A172 (cell line): ENCODE measurements at places on chromosomes 11 and 22.

DNA sequence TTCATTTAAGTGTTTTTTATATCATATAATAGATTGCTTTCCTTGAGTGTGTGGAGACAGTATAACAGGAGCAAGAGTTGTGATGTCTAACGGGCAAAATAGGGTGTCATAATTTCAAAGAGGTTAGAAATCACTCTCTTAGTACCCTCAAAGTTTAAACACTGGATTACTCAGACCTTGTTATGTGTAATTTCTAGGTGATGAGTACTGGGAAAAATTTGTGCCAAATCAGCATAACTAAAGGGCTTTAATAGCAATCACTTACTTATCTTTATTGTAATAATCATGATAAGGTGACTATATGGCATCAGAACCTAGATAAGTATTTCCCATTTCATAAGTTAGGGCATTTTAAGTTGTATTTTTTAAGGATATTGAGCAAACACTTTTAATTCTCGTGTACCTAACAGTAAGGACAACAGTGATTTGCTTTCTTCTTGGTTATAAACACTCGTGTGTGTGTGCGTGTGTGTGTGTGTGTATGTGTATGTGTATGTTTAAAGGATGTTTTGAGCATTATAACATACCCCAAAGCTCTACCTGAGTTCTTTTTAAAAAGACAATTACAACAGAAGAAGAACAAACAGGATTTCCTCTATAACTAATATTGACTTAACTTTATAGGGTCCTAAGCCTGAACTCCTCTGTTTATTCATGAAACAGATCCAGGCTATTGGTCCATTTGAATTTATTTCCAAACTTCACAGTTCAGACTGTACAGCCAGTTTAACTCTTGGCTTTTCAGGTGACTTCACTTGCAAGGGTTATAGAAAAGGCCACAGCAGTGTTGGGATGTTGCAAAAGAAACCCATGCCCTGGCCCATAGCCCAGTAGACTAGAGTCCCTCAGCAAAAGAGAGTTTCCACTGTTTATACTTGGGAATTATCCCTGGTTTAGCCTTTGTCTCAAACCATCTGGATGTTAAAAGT, 23.7 kb upstream of the PDE3B start:
- no peak for DNase-seq

GRCh38 chr22:48135592-48135991, 1373.1 kb downstream of the TBC1D22A start:
- DNase-seq: no peak

DNA sequence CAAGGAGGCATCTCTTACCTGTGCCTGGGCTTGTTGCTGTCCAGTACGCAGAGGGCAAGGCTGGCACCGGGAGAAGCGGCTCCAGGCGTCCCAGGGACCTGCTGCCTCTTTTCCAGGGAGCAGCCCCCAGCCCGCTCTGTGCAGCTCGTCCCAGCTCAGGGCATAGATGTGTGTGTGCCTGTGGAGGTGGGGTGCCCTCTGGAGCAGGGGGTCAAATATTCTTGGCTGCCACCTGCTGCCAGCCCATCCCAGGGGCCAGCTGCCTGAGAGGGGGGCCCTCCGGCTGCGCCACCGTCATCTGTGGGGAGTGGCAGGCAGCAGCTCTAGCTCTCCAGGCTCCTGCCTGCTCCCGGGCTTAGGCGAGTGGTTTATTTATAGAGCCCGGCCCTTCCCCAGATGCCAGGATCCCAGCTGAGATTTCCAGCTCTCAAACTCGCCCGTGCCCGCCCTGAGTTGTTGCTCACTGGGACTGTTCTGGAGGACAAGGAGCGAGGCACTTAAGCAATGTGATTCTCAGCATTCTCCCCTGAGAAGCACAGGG, 87.5 kb downstream of the RTL6 start:
- no peak for DNase-seq

- no peak for DNase-seq
Measured at GRCh38 chr22:24507716-24508115, 12.6 kb downstream of the UPB1 start.

- no peak for DNase-seq
Measured at GRCh38 chr11:17400048-17400775, 11.8 kb upstream of the KCNJ11 start.

DNA sequence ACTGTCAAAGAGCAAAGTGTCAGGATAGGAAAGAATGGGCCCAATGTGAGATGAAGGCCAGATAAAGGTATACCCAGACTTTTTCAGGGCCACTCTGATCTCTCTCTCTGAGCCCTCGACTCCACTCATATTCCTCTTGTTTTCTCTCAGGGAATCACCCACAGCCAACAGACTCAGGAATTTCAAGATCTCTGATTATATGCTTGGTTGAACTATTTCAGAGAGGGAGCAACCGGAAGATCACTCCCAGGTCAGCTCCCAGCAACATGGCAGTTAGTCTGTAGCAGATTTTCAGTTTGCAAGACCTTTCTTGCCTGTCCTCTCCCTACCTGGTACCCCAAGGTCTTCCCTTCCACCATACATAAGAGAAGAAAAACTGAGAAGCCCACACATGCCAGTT, 102.5 kb downstream of the C11orf58 start:
- no peak for DNase-seq

- peak; percentile 91 for DNase-seq
Measured at GRCh38 chr11:12556788-12557384, 117.3 kb upstream of the TEAD1 start.

DNA sequence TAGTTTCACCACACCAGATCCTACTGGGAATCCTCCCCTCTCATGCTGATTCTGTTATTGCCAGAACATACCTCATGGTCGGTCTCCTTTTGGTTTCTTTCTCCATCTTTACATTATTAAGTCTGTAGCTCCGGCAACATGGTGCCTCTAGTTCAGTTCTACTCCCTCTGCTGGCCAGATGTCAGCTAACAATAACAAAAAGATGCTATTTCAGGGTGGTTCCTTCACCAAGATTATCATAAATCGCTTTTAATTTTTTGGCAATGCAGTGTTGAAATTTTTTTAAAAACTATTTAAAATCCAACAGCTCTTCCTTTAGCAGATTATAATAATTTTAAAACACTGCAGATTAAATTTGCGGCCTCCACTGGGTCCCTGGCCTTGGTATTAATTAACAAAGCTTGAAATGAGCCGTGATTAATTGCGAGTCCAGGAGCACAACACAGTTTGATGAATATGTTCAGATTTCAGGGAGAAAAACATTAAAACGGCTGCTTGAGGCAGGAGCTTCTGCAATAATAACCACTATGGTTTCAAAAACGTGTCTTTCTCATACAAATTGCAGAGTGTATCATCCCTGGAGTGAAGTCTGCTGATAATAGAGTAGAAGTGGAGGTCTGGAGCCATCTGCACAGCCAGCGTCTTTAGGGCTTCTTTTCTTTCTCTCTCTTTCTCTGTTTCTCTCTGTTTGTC, 492.9 kb upstream of the KIRREL3 start:
- DNase-seq: no peak

DNA sequence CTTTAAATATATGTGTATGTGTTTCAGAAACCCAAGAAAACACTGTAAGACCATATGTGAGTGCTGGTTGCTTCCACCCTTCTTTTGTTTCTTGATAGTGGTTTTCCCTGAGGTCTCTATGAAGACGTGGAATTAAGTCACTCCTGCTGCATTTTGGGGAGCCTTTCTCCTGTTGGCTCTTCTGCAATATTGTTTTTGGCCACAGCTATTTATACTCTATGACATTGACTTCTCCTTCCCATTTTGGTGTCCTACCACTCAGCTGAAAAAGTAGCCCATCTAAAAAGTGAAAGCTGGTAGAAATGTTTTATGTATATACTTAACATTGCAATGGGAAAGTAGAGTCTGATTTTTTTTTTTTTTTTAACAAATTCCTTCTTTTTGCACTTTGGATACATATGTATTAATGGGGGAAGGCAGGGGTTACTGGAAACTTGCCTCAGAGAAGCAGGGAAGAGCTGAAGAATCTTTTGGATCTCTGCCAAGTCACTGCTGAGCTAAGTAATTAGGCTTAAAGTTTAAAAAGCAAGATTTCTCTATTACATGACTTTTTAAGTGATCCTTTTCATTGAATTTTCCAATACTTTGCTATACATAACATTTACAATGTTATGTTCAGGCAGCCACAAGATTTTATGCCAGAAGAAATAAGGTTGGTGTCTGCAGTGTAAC, 1.8 kb downstream of the TTC17 start:
- DNase-seq: no peak

- no peak for DNase-seq
Measured at GRCh38 chr11:94602430-94603372, 35.5 kb downstream of the PIWIL4 start.

DNA sequence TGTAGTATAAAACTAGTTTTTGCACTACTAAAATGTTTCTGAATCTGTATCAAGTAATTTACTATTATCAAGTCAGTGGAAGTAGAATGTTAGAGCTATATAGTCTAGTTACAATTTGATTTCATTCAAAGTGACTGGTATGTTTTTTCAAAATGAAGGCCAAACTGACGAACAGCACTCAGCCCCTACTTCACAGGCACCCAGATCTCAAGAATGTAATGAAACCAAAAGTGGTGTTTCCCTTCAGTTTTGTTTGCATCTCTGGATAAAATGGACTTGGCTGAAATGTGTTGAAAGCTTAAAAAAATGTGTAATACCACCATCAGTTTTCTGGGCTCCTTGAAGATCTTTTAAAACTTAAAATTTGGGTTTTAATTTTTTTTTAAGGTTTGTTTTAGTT, 46.4 kb downstream of the QSER1 start:
- no peak for DNase-seq

DNA sequence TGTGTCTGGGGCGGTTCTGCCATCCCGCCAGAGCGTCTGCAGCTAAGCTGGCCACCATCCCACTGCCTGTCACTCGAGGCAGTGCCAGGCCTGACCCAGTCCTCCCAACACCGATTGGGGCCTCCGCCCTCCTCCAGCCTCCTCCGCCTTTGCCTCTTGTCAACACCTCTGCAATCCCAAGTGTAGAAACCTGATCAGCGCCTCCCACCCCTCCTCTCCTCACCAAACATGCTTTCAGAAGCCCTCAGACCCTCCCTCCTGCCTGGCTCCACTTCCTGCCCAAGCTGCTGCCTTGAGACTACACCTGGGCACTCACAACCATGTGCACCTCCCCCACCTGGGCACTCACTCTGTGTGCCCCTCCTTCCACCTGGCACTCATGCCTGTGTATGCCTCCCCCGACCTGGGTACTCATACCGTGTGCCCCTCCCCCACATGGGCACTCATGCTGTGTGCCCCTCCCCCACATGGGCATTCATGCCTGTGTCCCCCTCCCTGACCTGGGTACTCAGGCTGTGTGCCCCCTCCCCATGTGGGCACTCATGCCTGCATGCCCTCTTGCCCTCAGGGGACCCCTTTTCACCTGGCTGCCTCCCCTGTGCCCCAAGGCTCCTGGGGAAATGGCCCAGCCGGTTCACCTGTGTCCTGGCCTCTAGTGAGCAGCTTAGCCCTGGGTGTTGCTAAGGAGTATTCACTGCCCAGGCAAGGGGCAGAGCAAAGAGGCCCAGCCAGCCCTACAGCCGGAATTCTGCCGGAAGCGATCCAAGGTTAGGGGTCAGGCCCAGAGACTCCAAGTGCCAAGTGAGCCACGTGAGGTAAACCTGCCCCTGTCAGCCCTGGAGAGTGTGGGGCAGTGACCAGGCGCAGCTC, 5.5 kb upstream of the IFITM10 start:
- DNase-seq: no peak

- no peak for DNase-seq
Measured at GRCh38 chr11:115871161-115871760, 367.0 kb upstream of the CADM1 start.

DNA sequence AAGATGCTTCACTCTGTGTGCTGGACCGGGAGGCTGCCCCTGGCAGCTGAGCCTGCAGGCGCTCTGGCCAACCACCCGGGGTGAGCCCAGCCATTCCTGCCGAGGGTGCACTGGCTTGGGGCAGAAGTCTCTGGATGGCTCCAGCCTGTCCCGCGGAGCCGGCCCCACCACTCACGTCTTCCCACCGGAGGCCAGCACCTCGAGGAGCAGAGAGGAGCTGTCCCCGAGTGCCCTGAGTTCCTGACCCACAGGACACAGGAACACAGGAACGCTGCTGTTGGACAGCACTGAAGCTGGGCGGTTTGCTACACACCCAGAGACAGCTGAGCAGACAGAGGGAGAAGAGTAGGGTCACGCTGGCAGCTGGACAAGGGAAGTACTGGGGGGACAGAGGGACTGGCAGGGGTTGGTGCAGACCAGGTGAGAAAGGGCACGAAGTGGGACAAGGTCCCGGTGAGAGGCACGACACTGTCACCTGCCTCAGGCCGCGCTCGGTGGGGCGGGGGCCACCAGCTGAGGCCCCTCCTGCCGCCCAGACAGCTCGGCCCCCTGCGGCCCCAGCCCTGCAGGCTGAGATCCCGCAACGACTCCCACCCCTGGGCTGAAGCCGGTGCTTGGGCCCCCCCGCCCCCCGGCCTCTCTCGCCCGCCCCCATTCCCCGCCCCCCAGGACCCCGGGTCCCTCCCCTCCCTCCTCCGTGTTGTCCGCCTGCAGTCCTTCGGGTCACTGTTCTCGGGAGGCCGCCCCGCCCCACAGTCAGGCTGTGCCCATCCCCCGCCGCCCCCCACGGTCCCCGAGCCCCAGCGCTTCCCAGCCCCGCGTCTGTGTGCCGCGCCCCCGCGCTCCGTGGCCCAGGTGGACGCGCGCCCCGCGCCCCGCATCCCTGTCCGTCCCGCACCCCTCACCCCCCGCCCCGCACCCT, 624 bp upstream of the B4GALNT4 start:
- DNase-seq: peak; percentile 36

- no peak for DNase-seq
Measured at GRCh38 chr11:115344846-115345245, 159.4 kb downstream of the CADM1 start.

DNA sequence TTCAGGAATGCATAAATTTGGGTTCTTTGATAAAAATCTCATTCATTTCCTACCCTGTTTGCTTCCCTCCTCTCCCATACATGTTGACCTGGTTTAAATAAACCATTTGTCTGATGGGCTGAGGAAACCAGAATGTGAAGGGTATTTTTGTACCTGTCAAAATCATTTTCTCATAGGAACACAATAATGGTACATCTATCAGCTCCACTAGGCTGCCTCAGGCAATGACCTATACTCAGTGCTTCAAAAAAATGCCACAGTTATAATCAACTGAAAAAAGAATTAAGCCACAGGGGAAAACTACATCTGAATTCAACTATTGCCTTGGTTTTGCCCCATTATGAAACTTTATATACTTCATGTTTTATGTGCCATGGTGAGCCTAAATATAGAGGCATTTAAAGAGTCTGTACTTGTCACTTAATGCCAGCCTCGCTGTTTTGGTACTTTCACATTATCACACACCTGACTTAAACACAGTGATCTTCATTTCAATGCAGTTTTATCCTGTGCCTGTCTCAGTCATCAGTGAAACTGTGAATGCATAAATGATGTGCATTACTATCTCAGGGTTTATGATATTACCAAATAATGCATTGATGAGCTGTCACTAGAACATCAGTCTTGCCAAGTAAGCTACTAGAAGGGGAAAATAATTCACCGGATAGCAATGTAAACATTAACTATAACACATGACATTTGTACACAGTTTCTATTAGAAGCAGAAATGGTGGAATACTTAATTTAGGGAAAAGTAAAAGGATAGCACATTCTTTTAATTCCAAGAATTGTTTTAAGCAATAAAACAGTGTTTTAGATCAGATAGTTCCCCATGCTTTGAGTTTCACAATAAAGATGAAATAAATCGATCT, 92.7 kb downstream of the MSANTD4 start:
- DNase-seq: no peak

- no peak for DNase-seq
Measured at GRCh38 chr11:34575671-34576070, 45.2 kb upstream of the EHF start.

- no peak for DNase-seq
Measured at GRCh38 chr11:104033561-104033960, 2.9 kb upstream of the DDI1 start.
